ENCODE measurements at places on chromosomes 7 and 10. TPM values are rescaled to one million over a fixed set of nuclear protein-coding genes. Genes with fewer than 3 reads are reported as not detected.

TAC1 gene
- not detected for total RNA-seq

WDR86 gene
- 1.1 TPM for total RNA-seq

TFPI2 gene
- 166 TPM for total RNA-seq

DNTT gene
- not detected for total RNA-seq

ODAD2 gene
- 0.12 TPM for total RNA-seq

DGKI gene
- 1.4 TPM for total RNA-seq

FLNC gene
- 153 TPM for total RNA-seq

Measured in smooth muscle cell of the coronary artery (primary cell).